Activated naive CD8-positive, alpha-beta T cell treated with anti-CD3 and anti-CD28 coated beads, Interleukin-2, amount 10 ng/mL, durations not matched to agents 7 days and 5 days (primary cell): ENCODE measurements at places on chromosomes 16 and 17.

DNA sequence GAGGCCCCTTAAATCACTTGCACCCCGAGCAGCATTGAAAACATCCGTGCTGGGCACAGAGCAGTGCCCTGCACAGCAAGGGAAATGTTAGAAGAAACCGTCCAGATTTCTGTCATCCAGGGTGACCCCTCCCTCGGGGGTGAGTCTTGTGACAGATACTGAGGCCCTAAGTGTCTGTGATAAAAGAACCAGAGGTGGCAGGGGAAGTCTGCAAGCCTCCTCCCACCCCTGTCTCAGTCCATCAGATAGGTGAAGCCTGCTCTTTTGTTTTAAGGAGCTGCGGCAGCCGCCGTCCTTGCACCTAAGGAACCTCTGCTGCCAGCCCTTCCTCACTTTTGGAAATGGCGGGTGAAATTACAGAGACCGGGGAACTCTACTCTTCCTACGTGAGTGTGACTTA lies 845 bp upstream of the NAT9 start:
- peak overlapping the region; percentile 99 for H3K4me3 ChIP-seq
- peaks cover 8% of the 10 kb centered on the region for H3K36me3 ChIP-seq
- H3K4me1 ChIP-seq: peaks cover 55% of the 10 kb centered on the region
- H3K27ac ChIP-seq: peak overlapping the region; percentile 69

- no peaks in the 10 kb centered on the region for H3K36me3 ChIP-seq
- peak; percentile 68 for DNase-seq
- no peak overlapping the region for H3K27ac ChIP-seq
- peaks cover 73% of the 10 kb centered on the region for H3K27me3 ChIP-seq
- no peaks in the 10 kb centered on the region for H3K4me1 ChIP-seq
Measured at GRCh38 chr17:6435968-6436367, 1.0 kb upstream of the AIPL1 start.

GRCh38 chr17:76714822-76715495 lies 4.2 kb upstream of the MXRA7 start:
- H3K4me1 ChIP-seq: peaks cover 55% of the 10 kb centered on the region
- peak overlapping the region; percentile 77 for H3K4me3 ChIP-seq
- H3K36me3 ChIP-seq: peaks cover 21% of the 10 kb centered on the region

- H3K36me3 ChIP-seq: peaks cover 1% of the 10 kb centered on the region
- no peak overlapping the region for H3K27ac ChIP-seq
- peaks cover 26% of the 10 kb centered on the region for H3K4me1 ChIP-seq
- peaks cover 38% of the 10 kb centered on the region for H3K27me3 ChIP-seq
Measured at GRCh38 chr17:73645050-73645871, 1.0 kb upstream of the SDK2 start.

GRCh38 chr17:43467981-43468581 lies 15.7 kb upstream of the DHX8 start:
- H3K36me3 ChIP-seq: no peaks in the 10 kb centered on the region
- H3K27me3 ChIP-seq: peaks cover 15% of the 10 kb centered on the region
- no peak overlapping the region for H3K4me3 ChIP-seq
- no peaks in the 10 kb centered on the region for H3K4me1 ChIP-seq

DNA sequence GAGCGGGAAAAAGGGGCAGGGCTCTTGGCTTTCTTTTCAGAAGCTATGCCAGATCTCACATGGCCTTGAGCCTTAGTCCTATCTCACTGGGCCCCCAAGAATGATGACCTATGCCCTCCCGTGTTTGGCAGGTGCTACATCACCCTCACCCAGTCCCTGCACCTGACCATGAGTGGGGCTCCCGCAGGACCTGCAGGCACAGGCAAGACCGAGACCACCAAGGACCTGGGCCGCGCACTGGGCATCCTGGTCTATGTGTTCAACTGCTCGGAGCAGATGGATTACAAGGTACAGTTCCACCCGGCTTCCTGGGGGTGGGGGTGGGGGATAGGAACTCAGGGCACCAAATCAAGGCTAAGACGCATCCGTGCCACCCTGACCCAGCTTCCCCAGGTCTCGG lies 120.9 kb downstream of the DNAH9 start:
- no peak overlapping the region for H3K4me3 ChIP-seq
- no peaks in the 10 kb centered on the region for H3K4me1 ChIP-seq
- H3K36me3 ChIP-seq: no peaks in the 10 kb centered on the region
- DNase-seq: no peak
- no peaks in the 10 kb centered on the region for H3K27me3 ChIP-seq
- no peak overlapping the region for H3K27ac ChIP-seq

DNA sequence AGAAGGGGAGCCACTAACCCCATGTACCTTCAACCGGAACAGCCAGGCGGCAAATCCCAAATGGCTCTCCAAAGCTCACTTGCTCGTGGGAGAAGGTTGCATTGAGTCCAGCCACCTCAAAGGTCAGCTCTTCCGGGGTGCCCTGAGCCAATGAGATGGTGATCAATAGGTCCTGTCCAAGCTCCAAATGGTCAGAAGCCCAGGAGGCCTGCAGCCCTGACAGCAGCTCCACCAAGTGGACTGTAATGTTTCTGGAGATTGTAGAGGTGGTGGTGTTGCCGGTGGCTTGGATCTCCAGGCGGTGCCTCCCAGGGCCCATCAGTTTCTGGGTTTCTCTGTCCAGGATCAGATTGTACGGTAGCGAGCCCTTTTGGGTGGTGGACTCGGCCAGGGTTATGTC lies 39.9 kb upstream of the BCO1 start:
- no peak overlapping the region for H3K27ac ChIP-seq
- H3K4me3 ChIP-seq: no peak overlapping the region

- no peak overlapping the region for H3K4me3 ChIP-seq
- no peak for DNase-seq
- H3K27ac ChIP-seq: no peak overlapping the region
Measured at GRCh38 chr17:69828087-69828486, 246.9 kb upstream of the KCNJ16 start.

DNA sequence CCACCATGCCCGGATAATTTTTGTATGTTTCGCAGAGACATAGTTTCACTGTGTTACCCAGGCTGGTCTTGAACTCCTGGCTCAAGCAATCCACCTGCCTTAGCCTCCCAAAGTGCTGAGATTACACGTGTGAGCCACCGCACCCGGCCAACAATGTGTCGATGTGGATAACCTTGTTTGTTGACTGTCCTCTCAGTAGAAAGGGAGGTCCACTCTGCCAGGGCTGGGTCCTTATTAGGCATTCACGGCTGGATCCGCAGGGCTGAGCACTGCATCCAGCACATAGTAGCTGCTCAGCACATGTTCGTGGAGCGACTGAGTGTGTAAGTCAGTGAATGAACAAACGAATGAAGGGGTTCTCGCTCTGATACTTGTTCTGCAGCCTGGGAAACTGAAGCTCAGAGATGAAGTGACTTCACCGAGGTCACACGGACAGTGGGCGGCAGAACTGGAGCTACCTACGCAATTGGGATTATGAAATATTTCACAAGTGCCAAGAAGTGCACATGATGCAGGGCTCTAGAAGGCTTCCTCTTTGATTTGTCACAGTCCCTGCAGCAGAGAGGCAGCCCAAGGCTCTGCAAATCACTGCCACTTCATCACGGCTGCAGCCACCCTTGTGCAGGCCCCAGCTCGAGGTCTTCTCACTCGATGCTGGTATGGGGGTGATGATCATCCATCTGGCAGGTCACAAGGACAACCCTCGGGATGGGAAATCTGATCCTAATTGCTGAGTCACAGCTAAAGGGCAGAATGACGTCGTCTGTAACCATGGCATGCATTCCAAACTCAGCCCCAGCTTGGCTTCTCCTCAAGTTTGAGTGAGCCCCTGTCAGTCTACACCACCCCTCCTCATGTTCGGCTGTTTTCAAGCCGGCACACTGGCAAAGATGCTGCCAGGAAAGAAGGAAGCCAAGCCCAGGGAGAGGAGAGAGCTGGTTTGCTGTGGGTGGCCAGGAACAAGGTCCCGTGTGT lies 28.0 kb upstream of the SNN start:
- no peaks in the 10 kb centered on the region for H3K36me3 ChIP-seq
- H3K27ac ChIP-seq: no peak overlapping the region
- H3K4me1 ChIP-seq: peaks cover 7% of the 10 kb centered on the region
- H3K27me3 ChIP-seq: peaks cover 14% of the 10 kb centered on the region
- no peak overlapping the region for H3K4me3 ChIP-seq

GRCh38 chr17:82740906-82741759 lies 5.7 kb downstream of the FN3K start:
- H3K4me3 ChIP-seq: no peak overlapping the region
- H3K36me3 ChIP-seq: peaks cover 26% of the 10 kb centered on the region
- no peak for DNase-seq
- H3K27ac ChIP-seq: no peak overlapping the region

DNA sequence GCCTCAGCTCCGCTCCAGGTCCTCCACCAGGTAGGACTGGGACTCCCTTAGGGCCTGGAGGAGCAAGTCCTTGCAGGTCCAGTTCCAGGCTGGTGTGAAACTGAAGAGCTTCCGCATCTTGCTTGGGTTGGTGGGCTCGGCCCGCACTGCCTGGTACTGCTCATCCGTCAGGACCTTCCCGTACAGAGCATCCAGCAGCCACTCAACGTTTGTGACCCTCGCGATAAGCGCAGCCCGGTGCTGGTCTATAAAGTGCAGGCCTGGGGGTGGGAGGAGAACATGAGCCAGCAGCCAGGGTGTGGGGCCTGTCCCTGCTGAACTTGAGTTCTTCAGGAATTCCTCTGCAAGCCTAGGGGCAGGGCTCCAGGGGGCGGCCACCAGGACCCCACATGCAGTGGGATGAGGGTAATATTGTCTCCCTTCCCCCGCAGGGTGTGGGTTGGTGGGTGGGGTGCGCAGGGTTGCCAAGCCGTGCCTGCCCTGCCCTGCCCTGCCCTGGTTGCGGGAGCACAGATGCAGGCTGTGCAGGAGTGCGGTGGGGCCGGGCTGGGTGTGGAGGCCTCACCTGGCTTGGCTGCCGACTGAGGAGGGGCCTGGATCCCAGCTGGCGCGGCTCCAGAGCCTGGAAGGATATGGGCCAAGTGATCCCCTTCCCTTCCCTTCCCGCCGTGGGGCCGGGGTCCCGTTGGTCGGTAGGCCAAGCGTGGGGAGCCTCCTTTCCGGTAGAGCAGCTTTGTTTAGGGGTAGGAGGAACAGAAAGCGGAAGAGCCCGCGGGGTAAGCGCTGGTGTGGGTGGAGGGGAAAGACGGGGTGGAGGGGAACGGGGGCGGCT lies 762 bp downstream of the PYCARD start:
- H3K27ac ChIP-seq: peak overlapping the region; percentile 86
- H3K27me3 ChIP-seq: peaks cover 12% of the 10 kb centered on the region
- H3K4me1 ChIP-seq: peaks cover 51% of the 10 kb centered on the region
- H3K36me3 ChIP-seq: peaks cover 16% of the 10 kb centered on the region
- H3K4me3 ChIP-seq: peak overlapping the region; percentile 90
